Left lobe of liver (tissue), 2 donors: ENCODE measurements at places on chromosomes 5 and 9.

- DNase-seq: no peak
Observed at GRCh38 chr9:119902611-119903010, 533.4 kb upstream of the BRINP1 start.

DNA sequence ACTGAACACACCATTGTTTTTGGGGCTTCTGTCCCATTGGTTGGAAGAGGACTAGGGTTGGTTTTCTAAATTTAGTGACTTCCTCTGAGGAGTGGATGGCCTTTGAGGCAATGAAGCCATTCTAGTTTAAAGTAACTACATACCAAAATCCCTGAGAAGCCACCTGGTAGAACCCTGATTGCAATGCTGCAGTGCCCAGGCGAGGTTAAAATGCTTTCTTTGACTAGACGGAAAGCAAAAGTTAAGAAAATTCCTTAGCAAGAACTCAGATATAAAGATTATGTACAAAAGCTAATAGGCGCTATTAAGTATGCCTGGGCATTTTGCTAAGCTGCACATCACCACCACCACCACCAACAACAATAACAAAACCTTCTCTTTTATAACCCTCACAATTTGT is 20.6 kb downstream of the GLRX start:
- no peak for DNase-seq

DNA sequence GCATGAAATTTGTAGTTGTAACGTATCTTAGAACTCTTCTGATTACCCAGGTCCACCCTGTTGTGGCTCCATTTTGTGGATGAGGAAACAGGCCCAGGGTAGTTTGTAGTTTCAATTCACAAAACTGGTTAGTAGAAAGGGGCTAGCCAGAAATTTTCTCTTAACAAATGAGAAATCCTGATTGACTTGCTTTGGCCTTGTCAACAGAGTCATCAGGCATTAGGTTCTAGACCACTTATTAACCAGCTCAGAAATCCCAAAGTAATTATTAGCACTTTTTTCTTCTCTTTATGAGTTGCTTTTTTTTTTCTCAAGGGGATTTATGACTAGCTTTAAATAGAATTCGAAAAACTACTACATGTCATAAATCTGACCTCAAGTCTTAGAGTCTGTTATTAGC is 160.2 kb downstream of the SH3GL2 start:
- DNase-seq: no peak

- DNase-seq: no peak
Observed at GRCh38 chr5:171840711-171841522, 55.3 kb downstream of the SMIM23 start.

DNA sequence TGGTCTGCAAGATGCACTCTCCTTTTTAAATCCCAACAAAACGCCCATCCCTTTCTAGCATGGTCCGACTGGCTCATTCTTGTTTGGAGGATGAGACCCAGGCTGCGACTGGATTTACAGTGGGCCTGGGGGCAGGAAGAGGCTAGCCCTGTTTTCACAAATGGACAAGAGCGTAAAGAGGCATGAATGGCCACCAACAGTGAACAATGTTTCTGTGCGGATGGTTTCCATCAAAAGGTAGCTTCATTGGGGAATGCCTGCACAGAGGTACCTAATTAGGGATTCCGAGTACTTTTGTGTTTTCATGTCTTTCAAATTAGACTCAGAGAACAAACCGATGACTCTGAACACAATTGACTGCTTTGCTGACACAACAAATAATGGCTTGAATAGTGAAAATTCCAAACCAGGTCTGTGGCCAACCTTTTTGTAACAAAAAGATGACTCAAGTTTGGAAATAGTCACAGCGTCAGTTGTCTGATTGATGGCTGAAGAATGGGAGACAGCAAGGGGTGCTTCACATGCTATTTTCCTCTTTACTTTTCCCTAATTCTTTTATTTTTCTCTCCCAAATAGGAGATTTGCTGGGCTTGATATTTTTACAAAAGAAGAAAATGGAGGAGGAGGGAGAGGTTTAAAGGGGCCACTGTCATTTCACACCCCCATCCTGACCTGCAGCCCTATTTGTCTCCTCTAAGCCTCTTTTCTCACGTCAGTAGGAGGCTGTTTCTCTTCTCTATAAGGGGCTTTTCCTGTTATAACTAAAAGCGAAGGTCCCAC is 208.1 kb upstream of the S1PR3 start:
- no peak for DNase-seq

DNA sequence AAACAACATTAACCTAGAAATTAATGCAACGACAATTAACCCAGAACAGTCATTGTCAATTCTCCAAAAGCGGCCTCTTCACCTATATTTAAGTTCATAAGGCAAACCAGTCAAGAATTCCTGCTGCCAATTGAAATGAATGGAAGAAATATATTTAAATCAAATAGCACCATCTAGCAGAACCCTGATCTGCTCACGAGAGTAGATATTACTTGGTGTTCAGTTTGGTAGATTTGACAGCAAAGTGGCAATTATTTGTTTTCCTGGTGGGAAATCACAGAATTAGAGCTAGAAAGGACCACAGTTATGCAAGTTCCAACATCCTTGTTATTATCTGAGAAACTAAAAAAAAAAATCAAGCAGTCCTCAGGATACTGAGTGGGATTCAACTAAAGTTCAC is 2.3 kb downstream of the SSBP2 start:
- DNase-seq: no peak

DNA sequence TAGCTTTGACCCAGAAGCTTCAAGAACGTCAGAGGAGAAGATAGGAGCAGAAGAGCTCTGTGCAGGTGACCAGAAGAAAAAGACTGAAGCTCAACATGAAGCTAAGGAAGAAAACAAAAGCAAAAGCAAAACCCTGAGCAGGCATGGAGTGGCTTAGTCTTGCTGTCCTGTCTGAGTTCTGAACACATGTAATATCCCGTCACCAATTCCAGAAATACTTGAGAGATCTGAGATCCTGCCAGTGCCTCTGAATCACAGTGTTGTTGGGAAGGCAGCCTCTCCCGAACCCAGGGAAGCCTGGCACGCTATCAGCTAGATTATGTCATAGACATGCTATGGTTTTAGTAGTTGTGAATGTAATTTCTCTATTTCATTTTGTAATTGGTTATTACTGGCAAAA is 235.7 kb downstream of the ICE1 start:
- DNase-seq: no peak

- no peak for DNase-seq
Observed at GRCh38 chr5:75265731-75266130, 29.1 kb upstream of the ANKRD31 start.

DNA sequence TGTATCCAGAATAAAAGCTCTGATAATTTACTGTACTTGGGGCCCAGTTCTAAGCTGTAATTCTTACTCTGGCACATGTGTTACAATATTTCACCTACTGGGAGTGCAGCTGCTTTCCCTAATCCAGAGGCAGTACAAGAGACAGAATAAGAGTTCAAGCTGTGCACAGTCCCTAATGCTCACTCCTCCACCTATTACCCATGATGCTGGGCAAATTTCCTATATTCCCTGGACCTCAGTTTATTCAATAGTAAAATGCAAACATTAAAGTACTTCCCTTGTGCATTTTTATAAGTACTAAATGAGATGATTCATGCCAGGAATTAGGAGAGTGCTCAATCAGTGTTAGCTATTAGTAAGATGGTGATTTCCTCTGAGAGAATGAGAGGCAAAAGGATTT is 28.0 kb upstream of the TAF11L2 start:
- no peak for DNase-seq

GRCh38 chr5:178210073-178210535 is 5.8 kb downstream of the HNRNPAB start:
- DNase-seq: no peak
